ENCODE measurements at places on chromosomes 3 and 15.

DNA sequence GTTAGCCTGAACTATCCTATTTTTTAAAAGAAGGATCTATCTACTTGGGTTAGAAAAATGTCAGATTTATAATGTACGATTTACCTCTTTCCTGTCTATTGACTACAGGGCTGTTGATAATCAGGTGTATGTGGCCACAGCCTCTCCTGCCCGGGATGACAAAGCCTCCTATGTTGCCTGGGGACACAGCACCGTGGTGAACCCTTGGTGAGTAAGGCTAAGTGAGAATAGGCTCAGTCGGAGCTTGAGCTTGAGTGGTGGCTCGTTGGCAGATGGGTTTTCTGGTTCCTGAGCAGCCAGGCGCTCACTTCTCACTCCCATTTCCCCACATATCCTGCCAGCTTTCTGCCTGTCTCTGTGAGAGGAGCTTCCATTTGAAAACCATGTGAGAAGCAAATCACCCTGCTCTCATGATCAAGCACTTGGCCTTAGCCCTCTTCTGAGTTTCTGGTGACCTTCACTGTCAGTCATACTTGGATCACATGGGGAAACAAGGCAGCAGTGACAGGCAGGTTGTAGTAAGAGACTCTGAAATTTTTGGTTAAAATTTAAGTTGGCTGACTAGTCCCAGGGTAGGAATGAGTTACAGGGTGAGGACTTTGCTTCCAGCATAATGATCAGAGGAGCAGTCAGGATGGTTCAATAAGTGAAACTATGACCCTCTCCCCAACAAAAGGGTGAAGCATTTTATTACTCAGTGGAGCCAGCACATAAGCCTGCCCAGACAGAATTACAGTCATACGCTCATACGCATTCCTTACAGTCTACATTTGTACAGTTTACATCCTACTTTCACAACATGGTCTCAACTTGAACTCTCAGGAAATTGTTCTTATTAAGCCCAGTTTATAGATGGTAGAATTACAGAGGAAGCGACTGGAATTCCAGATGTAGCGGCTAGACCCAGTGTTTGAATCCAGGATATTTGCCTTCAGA is 18.0 kb downstream of the NIT2 start:
- DNase-seq: no peak

DNA sequence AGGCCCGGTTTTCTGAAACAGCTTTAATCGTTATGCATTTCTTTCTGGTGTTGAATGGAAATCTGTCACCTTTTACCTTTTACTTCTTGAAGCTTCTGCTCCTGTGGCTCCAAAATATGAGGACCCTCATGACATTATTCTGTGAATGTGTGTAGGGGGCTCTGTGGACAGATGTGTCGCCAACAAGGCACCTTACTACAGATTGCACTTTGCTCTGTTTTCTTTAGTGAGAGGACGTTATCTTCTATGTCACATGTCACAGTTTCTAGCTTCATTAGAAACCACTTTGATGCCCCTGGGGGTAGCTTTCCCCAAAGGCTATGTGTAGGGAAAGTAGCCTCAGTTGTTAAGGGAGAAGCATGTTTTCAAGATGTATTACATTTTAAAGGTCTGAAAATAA is 195.6 kb downstream of the ZNF621 start:
- DNase-seq: no peak

GRCh38 chr15:66921319-66921915 is 144.0 kb upstream of the SMAD3 start:
- DNase-seq: no peak

- DNase-seq: no peak
These were observed 11.2 kb downstream of the RTP3 start for GRCh38 chr3:46508850-46509591.

- DNase-seq: no peak
These were observed 272.2 kb upstream of the NR2F2 start for GRCh38 chr15:96058103-96058851.

DNA sequence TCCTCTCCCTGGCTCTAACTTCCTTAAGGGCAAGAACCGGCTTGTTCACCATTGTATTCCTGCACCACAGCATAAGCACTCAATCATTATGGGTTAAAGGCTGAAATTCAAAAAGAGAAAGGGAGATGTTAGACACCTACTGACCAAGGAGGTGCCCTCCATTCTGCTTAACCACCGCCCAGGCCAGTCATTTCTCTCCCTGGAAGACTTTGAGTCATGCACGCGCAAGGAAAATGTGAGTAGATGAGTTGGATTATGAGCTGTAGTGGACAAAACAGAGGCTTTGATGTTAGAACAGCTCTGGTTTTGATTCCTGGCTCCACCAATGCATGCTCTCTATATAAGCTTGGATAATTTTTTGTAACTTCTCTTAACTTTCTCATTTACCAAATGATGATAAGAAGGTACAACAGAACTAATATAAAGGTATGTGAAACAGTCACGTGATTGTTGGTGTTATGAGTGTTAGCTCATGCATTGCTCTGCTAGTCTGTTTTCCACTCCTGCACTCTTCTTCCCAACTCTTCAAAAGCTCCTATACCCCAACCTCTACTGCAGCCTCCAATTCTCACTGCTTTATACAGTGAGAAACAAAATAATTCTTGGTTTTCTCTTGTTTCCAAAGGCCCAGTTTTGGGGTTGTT is 148.4 kb upstream of the ATP11B start:
- no peak for DNase-seq

DNA sequence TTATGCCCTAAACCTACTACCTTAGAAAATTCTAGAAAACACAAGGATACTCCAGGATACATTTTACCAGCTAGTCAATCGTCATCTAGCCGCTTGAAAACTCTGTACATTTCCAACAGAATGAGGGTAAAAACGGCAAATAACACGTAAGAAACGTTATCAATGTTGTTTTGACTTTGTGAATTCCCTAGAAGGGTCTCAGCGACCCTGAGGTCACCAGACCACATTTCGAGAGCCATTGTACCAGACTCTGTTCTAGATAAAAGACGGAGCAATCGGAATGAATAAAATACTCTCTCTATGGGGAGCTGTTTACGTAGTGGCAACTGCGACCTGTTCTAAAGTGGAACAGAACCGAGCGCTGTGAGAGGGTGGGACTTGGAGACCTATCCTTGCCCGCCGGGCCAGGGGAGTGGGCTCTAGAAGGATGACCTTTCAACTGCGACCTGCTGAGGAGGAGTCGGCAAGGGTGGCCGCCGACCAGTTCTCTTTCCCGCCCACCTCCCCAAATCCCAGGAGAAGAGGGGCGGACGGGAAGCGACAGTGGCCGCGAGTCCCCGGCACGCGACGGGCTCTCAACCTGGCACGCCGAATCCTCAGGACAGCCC is 778 bp upstream of the AP4E1 start:
- peak; percentile 21 for DNase-seq

All from SHP77 (cell line).